ENCODE measurements at places on chromosomes 11 and 22.

DNA sequence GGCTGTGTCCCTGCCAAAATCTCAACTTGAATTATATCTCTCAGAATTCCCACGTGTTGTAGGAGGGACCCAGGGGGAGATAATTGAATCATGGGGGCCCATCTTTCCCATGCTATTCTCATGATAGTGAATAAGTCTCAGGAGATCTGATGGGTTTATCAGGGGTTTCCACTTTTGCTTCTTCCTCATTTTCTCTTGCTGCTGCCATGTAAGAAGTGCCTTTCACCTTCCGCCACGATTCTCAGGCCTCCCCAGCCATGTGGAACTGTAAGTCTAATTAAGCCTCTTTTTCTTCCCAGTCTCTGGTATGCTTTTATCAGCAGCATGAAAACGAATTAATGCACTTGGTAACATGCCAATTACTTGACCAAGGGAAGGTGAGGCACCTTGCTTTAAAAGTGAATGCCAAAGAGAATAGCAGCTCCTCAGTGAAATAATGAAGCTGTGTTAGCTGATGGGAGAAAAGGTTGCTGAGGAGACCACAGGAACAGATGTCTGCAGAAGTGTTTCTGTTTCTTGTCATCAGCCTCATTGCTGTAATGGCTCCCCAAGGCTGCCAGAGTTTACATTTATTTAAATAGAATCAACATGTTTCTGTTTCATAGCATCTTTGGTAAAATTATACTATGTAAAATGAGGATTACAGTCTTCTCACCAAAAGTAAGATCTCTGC is 89.0 kb upstream of the CD44 start:
- DNase-seq = no peak

DNA sequence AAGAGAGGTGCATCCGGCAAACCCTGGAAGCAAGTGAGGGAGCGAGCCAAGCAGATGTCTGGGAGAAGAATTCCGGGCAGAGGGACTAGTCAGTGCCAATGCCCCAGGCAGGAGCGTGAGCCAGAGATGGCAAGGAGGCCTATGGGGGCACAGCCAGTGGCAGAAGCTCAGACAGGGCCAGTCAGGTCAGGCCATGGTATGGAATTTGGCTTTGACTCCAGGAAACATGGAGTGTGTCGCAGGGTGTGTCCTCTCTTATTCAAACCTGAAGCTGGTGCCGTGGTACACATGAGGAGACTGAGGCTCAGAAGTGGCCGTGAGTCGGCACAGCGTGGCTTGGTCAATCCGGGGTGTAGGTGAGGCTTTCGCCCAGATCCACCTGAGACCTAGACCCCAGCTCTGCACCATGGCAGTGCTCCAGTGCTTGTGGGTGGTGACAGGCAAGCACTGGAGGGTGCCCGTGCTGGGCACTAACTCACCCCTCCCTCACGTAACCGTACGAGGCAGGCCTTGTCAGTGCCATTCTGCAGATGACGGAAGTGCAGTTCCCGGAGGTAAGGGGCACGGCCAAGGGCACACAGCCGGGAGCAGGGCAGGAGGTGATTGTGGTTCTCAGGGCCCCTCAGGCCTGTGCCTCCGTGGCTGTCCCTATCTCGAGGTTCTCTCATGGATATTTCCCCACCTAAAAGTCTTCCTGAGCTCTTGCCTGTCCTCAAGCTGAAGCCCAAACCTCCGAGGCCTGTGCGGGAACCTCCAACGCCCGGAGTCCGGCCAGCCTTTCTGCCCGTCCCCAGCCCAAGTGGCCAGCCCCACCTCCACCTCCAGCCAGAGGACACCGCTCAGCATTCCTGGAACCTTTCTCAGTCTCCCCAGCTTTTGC is 10.6 kb upstream of the SPI1 start:
- DNase-seq = no peak

DNA sequence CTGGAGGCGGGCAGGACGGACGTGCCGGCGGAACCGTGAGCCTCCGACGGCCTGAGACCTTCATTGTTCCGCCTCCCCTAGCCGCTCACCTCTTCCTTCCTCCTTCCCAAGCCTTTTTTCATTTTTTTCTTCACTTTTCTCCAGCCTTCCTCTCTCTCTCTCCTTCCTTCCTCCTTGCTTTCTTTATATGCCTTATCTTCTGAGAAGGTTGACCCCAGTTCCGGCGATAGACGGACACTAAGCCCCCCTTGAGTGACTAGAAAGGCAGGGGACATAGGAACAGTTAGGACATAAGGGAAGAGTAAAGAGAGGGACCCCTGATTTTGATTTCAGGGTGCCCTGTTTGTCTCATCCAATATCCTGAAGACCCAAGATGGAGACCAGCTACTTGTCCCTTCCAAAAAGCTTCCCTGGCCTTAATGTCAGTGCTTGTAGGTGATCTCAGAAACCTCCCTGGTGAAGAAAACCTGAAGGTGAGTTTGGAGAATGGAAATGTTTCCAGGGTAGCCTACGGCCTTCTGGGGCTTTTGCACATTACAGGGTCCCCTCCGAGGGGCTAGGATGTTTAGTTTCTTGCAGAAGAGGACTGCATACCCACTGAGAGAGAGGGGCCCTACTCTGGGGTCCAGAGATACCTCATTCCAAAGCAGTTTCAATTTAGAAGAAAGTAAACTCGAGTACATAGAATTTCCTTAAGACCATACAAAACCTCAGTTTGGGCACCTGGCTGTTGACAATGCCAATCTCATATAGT is 3.5 kb downstream of the ADM start:
- DNase-seq = no peak

DNA sequence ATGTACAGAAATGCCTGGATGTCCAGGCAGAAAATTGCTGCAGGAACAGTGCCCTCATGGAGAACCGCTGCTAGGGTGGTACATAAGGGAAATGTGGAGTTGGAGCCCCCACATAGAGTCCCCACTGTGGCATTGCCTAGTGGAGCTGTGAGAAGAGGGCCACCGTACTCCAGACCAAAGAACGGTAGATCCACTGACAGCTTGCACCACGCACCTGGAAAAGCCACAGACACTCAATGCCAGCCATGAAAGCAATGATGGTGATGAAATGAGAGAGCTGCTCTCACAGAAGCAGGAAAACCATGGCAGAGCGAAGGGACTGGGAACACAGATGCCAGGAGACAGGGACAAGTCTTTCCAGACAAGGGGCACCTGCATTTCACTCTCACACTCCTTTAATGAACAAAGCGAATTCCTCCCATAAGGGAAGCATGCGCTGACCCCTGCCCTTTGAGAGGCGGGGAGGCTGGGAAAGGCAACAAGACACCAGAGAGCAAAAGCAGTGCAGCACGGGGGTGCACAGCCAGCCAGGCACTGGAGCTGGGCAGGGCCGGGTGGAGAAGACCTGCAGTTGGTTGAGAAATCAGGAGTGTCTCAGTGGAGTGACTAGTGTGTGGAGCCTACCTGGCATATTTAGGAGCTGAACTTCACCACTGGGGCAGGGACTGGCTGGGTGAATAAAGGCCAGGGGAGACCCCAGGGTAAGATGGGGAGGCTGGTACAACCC is 1025.2 kb downstream of the TBC1D22A start:
- DNase-seq = no peak

- no peak for DNase-seq
These were observed 1318.3 kb upstream of the RAG2 start for GRCh38 chr11:37916331-37916730.
